AG04449 (cell line): ENCODE measurements at places on chromosomes 2 and 18.
A peak's percentile ranks its signal among the peaks of the same experiment; 100 is the strongest.

GRCh38 chr2:159960414-159960813 lies 102.0 kb downstream of the PLA2R1 start:
- DNase-seq = peak; percentile 52

DNA sequence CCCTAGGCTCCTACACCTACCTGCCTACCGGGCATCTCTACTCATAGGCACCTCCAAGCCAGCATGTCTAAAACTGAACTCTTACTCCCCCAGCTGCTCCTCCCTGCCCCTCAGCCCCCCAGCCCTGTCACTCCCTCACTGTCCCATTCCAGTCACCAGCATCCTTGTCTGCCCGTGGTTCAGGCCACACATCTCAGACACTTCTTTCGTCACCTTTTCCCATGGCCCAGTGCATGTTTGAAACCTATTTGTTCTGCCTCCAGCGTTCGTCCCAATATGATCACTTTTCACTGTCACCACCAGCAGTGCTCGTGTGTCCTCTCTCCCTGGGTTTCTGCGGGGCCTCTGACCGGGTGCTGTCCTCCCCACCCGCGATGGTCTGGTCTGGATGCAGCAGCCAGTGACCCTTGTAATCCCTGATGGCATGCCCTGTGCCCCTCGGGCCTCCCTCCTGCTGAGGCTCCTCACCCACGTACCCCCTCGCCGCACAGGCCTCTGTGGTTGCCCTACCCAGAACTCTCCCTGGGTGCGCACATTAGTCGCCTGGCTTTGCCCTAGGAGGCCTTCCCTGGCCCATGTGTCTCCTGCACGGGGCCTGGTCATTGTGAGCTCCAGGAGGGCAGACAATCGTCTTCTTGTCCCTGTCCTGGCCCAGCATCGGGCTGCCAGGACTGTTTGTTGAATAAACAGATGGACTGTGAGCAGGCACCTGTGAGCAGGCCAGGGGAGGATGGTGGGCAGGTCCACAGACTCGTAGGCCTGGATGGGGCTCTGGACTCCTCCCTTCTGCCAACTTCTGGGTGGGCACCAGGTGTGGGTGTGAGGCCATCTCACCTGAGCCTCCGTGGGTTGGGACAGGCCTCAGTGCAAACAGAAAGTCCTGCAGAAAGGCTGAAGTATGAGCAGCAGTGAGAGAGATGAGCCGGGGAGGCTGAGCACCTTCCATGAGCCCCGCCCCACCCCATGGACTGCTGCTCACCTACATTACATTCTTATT lies 15.5 kb downstream of the LDLRAD4 start:
- DNase-seq = no peak

- DNase-seq = no peak
Measured at GRCh38 chr2:96554293-96555145, 18.0 kb downstream of the ARID5A start.

GRCh38 chr2:227154986-227155774 lies 8.8 kb downstream of the COL4A4 start:
- DNase-seq = no peak

DNA sequence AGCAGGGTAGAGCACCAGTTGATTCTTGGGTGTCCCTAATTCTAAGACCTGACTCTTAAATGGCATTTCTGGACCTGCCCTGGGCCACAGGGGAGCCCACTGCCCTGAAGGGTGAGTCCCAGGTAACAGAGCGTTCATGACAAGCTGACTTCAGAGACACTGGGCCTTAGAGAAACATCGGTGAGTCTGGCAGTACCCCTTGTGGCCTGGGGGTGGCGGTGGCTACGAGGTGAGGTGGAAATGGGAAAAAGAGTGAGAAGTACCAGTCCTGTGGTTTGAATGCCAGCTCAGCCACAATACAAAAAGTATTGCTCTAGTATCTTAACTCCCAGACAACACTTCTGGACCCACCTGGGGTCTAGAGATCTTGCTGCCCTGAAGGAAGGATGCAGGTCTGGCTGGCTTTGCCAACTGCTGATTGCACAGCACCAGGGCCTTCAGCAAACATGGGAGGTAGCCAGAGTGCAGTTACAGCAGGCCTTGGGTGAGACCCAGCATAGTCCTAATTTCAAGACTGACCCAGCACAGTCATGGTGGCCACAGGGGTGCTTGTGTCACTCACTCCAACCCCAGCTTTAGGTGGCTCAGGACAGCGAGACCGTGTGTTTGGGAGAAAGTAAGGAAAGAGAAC lies 44.5 kb downstream of the USP34 start:
- no peak for DNase-seq

DNA sequence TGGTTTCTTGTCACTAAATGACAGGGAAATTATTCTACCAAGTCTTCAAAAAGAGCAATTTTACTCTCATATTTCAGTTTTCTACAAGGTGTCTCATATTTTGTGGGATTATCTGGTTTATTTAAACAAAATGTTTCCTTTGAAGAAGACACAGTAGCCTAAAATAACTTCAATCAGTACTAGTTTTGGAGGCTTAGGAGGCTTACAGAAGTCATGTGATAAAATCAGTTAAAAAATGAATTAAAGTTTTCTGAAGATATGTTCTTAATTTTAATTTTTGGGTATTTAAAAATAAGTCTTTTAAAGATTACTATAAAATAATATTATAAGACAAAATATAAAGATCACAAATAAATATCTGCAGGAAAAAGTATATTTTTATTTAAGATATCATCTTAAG lies 95.9 kb downstream of the XIRP2 start:
- no peak for DNase-seq

GRCh38 chr2:170714381-170715061 lies 616 bp upstream of the SP5 start:
- no peak for DNase-seq

DNA sequence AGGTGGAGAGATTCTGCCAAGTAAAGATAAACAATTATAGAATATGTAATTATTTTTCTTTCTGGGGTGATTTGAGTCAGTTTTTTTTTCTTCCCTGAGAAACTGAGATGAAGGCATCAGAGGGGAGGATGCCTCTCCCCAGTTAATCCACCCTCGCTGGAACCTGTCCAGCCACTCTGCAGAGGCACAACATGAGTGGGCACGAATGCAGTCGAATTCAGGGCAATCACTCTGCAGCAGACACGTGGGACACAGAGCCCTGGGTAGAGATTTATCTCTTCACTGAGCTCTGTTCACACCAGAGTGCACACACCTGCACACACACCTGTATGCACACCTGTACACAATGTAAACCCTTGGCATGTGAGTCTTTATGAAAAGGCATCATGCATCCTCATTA lies 154.2 kb downstream of the DCDC2C start:
- no peak for DNase-seq

GRCh38 chr2:101420623-101421022 lies 33.3 kb upstream of the CREG2 start:
- no peak for DNase-seq

GRCh38 chr2:238336151-238336550 lies 15.8 kb downstream of the TRAF3IP1 start:
- DNase-seq = no peak

- DNase-seq = no peak
Measured at GRCh38 chr2:169315357-169315756, 47.0 kb downstream of the LRP2 start.

- DNase-seq = peak; percentile 34
Measured at GRCh38 chr2:212995920-212996319, 155.5 kb downstream of the IKZF2 start.

DNA sequence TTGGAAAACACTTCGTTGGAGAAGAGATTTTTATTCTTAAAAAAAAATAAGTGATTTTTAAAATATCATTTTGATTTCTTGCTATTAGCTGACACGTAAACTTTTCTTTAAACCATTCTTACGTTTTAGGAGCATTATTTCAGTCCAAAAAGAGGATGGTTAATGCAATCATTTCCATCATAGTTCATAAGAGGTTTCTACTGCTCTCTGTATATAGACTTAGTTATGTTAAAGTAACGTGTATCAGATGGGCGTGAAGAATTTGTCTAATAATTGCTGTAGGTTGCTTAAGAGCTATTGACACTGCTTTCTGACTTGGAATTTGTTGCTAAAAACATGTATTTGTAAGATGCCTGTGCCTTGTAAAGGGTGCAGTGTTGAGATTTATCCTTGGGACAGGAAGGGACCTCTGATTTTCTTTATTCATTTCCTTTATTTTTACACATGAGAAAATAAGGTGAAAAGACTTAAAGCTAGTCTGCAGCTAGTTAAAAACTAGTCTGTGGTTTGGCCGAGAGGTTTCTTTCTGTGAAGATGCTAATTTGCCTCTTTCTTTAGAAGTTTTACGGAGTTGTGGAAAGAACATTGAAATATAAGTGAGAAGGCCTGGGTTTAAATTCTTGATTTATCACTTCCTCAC lies 2.9 kb downstream of the ANKRD12 start:
- no peak for DNase-seq

- DNase-seq = no peak
Measured at GRCh38 chr2:238289574-238289973, 1.2 kb upstream of the PER2 start.

GRCh38 chr2:26846334-26847306 lies 1.3 kb upstream of the DPYSL5 start:
- peak; percentile 3 for DNase-seq

- no peak for DNase-seq
Measured at GRCh38 chr2:236971131-236971821, 114.4 kb upstream of the COPS8 start.

GRCh38 chr2:105330681-105331375 lies 1.3 kb upstream of the TGFBRAP1 start:
- no peak for DNase-seq

DNA sequence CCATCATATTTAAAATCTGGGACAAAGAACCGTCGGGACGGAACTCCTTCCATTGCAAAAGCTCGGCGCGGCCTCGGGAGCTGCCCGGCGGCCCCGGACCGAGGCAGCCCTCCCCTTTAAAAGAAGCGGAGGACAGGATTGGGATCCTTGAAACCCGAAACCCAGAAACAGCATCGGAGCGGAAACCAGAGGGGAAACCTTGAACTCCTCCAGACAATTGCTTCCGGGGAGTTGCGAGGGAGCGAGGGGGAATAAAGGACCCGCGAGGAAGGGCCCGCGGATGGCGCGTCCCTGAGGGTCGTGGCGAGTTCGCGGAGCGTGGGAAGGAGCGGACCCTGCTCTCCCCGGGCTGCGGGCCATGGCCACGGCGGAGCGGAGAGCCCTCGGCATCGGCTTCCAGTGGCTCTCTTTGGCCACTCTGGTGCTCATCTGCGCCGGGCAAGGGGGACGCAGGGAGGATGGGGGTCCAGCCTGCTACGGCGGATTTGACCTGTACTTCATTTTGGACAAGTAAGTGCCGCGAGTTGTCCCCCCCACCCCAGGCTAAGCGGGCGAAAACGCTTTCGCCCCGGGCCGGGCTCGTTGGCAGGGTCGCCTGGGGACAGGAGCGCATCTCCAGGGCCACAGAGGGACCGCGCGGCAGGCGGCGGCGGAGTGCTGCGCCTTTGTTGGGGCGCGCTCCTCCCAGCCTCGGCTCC lies at the start of gene ANTXR1:
Gene ANTXR1 (plus strand): TSS at position 38 of the 698 bp plus-strand sequence. CDS start 321 bp downstream, at position 359.
- DNase-seq = no peak

GRCh38 chr2:26521054-26521912 lies 43.4 kb upstream of the OTOF start:
- no peak for DNase-seq

DNA sequence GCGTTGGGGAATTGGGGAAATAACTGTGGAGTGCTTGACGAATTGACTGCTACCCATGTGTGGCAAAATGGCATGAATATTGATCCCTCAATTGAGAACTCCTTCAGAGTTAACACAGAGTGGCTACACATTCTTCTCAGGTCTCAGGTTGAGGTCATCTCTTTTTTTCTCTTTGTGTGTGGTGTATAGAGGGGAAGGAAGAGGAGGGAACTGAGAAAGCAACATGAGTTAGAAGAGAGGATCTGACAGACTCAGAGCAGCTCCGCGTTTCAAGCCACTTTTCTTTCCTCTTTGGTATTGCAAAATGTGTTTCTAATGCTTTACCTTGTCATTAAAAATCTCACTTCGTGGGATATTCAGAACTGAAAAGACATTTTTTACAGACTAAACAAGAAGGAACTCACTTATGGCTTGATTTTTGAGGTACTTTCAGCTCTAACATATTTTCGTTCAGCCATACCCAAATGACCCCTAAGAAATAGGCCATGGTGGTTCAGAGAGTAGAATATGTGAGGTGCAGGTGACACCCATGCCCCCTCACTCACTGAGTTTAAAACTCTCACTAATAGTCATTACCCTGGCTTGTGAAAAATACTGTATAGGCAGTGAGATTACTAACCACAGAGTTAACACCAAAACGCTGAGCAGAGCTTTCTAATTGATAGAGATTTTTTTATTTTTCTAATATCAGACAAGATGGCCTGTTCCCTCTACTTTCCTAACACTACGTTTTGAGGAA lies 22.5 kb downstream of the STAT4 start:
- DNase-seq = no peak

GRCh38 chr2:217858519-217859491 lies 144.0 kb downstream of the TNS1 start:
- peak; percentile 96 for DNase-seq

GRCh38 chr18:66895631-66896030 lies 291.7 kb upstream of the CDH19 start:
- DNase-seq = no peak

DNA sequence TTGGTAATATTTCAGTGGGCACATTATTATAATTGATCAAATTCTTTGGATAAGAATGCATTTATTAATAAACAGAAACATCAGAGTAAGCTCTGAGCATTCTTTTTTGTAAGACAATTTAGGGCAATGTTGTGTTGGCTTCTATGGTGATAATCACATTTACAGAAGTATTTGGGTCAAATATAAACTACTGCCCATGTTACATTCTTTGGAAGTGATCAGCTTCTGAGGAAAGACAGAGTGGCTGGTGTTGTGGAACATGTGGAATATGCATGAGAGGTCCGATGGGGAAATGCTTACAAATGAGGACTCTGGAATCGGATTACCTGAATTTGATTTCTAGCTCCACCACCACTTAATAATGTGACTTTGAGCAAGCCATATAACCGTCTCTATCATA lies 19.4 kb downstream of the SERPINB13 start:
- DNase-seq = peak; percentile 24

DNA sequence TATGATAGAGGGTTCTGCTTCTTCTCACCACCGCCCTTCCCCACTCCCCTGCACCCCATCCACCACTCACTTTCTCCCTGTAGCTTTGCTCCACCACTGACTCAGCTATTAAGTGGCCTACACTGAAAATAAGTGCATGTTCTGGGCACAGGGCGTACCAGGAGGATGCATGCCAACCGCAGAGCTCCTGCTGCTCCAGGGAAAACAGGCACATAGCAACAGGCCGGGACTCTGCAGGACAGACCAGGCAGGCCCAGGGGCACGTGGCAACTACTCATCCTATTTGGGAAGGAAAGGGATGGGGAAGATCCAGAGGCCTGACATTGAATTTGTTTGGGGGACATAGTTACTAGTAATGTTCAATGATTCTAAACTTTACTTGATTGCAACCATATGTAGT lies 28.4 kb downstream of the ARL4C start:
- no peak for DNase-seq

- DNase-seq = no peak
Measured at GRCh38 chr18:11004294-11004693, 145.1 kb downstream of the PIEZO2 start.

- DNase-seq = no peak
Measured at GRCh38 chr2:67399831-67400489, 2.8 kb downstream of the ETAA1 start.
